Ammon's horn (tissue), 1 donor: ENCODE measurements at places on chromosomes 5 and 9.

- DNase-seq = no peak
Measured at GRCh38 chr5:109614981-109615380, 74.7 kb upstream of the MAN2A1 start.

DNA sequence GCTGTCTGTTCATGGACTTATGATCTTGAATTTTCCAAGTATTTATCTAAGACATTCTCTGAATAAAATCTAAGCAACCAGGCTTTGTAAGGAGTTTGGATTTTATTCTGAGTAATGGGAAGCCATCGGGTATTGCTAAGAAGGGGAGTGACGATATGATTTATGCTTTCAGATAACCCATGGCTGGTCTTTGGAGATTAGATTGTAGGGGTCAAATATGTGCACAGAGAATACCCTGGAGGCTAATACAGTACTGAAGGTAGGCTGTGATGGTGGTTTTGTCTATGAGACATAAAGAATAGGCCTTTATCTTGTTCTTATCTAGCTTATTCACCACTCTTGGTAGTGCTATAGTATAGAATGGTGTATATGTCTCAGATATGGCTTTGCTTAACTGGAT, 60.0 kb upstream of the C5orf46 start:
- no peak for DNase-seq

DNA sequence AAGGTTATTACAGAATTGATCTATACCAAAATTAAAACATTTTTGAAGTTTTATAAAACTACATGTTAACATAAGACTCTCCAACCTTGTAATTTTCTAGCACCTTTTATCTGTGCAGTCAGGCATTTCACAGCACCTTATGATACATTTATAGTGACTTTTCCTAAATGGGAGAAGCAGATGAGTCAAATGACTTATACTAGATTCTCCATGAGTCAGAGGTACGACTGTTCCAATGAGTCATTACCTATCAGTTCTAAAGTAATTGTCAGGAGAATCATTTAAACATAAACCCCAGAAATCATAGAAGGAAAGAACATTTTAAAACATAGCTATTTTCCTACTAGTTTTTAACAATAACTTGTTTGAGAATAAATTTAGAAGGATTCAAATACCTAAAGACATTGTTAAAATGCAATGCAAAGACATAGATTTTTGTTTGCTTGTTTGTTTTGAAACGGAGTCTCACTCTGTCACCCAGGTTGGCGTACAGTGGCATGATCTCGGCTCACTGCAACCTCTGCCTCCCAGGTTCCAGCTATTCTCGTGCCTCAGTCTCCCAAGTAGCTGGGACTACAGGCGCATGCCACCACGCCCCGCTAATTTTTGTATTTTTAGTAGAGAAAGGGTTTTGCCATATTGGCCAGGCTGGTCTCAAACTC, 34.7 kb upstream of the DMXL1 start:
- no peak for DNase-seq

DNA sequence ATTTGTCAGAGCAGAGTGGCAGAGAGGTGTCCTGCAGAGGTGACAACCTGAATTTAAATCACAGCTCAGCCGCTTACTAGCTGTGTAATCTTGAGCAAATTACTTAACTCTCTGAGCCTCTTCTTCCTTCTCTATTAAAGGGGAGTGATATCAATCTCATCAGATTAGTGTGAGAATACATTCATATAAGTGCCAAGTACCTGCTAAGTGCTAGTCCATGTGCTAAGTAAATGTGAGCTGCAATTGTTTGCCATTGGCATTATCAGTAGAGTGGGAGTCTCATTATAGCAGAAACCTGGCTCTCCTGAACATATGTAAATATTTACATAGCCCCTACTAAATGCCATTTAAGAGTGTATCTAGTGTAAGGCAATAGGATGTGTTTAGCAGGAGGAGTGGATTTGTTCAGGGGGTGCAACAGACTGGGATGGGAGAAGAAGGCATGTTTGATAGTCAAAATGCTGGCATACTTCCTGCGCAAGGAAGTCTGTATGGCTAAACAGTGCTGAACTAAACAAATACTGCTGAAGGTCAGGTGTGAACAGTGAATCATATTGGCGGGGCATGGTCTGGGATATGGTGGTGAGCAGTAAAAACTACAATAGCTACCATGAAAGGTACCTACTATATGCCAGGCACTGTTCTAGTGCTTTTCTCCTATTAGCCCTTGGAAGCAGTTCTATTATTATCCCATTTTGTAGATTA, 74.5 kb downstream of the F2RL2 start:
- no peak for DNase-seq

GRCh38 chr5:174680901-174681565, 43.3 kb upstream of the MSX2 start:
- DNase-seq = no peak

DNA sequence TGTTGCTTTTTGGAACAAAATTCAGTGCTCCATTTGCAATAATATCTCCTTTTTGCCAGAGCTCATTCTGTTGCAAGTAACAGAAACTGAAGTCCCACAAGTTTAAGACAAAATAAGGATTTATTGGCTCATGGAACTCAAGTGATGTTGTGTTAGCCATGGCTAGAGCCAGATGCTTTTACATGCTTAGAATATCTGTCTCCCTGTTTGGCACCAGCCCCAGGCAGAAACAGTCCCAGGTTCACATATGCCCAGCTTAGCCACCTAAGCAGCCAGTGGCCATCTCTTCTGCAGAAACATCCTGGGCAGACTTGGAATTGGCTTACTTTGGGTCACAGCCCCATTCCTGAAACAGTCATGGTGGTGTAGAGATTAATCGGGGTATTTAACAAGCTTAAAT, 540.9 kb upstream of the SGCD start:
- no peak for DNase-seq

DNA sequence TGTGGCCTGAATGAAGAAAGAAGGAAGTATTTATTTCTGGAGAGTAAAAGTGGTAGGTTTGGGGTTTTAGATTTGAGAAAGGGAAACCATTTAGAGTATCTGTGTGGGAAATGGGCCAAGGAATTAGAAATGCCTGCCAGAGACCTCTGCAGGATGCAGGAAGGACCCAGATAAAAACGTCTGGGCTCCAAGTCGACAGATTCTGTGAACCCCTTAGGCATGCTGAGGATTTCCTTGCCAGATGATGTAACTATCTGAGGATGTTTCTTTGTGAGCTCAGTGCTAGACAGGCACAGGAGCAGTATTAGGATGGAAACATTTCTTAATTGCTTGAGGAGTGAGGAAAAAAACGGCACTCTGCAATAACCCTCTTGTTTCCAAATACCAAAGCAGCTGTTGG, 251.8 kb upstream of the DMRT1 start:
- DNase-seq = no peak

- no peak for DNase-seq
Measured at GRCh38 chr9:2849941-2850340, 6.0 kb upstream of the PUM3 start.

DNA sequence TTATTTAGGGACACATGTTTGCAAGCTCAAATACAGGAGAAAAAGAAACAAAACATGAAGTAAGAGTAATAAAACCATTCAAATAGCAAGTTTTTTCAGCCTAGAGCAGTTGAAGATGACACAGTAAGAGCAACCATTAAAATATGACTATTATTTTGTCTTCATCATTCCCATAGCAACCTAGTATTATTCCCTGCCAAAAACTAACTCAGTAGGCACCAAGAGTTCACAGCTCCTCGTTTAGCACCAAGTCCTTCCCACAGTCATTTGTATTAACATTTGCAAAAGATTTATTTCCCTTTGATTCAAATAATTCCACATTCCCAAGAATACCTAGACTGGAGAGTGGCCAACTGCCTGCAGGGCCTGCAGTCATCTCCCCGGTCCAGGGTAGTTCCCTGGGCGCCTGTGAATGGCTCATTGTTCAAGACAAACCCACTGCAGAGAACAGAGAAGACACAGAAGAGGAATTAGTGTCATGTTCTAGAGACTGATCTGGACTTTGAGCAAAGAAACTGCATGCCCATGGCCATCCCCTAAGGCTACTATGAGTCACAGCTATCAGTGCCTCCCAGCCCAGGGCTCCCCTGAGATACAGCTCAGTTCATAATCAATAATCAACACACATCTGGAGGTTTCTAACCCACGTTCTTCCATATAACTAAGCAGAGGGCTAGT, 139.1 kb upstream of the MAP3K1 start:
- DNase-seq = no peak

DNA sequence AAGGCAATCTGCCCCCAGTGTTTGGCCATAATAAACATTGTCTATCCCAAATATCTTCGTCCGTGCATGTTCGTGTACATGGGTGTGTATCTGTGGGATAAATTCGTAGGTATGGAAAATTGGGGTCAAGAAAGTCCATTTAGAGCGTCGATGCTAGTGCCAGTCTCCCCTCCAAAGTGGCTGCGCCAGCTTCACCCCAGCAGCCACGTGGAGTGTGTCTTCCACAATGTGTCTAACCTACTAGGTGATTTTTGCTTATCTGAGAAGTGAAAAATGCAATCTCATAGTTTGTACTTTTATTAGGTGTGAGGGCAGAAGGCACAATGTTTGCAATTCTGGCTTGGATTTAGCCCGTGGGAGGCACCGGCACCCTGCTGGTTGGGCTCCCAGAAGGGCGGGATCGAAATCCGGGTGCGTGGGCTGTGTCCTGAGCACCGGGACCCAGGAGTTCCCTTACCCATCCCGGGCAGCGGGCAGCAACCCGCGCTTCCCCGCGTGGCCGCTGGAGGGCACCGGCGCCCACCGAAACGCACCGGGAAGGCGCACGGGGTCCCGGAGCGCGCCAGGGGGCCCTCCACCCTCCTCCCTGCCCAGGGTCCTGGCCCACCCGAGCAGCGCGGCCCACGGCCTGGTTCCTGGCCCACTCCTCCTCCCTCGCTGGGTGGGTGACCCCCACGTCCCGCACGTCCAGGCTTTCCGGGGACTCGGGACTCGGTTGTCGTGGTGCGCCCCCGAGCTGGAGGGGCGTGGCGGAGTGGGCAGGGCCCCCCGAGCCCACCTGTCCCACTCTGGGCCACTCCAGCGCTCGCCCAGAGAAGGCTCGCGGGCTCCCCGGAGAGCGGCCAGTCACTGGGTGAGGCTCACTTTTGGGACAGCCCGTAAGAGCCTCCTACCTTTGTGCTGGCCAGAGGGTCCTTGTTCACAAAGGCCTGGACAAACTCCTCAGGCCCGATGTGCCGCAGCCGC, 55.4 kb upstream of the RNF130 start:
- DNase-seq = no peak

DNA sequence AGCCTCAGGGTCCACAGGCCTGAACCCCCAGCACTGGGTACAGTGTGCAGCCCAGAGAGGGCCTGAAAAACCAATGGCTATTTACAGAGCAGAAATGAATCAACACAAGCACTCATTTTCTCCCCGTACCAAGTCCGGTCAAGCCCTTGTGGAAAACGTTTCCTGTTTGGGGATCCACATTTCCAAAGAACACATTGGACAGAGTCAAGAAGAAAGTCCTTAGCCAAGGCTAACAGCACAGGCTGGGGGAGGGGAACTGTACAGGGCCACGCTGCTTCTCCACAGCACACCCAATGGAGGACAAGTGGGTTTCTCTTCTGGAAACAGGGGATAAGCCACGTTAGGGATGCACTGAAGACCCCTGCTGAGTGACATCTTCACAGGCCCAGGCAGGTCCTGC, 62.3 kb downstream of the NSUN2 start:
- DNase-seq = no peak
